ENCODE measurements at places on chromosomes 3 and 15.

DNA sequence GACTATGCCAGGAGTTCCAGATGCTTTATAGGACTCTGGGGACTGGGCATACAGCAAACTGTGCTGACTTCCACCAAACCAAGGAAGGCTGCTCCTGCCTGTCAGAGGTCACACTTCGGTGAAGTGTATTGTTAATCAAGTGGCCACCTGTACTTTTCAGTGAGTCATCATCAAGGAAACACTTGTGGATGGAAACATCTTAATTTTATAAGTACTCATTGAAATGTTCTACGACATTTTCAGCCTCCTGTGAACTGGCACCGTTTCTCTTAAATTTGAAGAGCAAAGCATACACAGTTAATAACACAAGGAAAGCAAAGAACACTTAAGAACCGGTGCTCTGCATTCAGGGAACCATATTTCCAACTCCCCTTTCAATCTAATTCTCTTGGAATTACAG, 801.7 kb upstream of the DPPA4 start:
- no peak for DNase-seq

GRCh38 chr15:33243869-33244268, 49.4 kb upstream of the FMN1 start:
- no peak for DNase-seq

GRCh38 chr3:123046262-123047061, 18.9 kb upstream of the SEMA5B start:
- no peak for DNase-seq

- DNase-seq: no peak
Observed at GRCh38 chr15:84937144-84937543, 44.5 kb upstream of the PDE8A start.

- no peak for DNase-seq
Observed at GRCh38 chr3:2770451-2770850, 339.7 kb downstream of the IL5RA start.

DNA sequence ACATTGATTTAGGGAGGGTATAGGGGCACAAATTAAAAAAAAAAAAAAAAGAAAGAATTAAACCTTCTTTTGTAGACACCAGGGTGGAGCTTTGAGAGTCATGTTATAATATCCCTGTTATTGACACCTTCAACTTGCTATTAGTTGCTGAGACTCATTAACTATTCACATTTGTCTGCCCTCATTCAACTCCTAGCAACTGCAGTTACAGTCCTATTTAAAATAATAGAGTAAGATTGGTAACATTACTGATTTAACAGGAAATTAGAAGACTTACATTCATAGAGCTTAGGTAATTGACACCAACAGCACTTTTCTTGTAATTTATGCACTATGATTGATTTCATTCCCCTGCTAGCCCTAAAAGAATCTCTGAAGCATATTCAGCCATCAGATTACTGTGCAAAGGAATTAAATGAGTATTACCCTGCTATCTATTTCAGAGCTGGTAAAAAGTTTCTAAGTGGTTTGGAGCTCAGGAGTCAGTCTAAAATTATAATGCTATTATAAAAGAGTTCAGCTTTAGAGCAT, 148.8 kb upstream of the TBL1XR1 start:
- no peak for DNase-seq

GRCh38 chr15:89119489-89120478, 31.5 kb downstream of the ABHD2 start:
- DNase-seq: no peak

GRCh38 chr3:45858809-45859543, 17.1 kb upstream of the LZTFL1 start:
- no peak for DNase-seq

DNA sequence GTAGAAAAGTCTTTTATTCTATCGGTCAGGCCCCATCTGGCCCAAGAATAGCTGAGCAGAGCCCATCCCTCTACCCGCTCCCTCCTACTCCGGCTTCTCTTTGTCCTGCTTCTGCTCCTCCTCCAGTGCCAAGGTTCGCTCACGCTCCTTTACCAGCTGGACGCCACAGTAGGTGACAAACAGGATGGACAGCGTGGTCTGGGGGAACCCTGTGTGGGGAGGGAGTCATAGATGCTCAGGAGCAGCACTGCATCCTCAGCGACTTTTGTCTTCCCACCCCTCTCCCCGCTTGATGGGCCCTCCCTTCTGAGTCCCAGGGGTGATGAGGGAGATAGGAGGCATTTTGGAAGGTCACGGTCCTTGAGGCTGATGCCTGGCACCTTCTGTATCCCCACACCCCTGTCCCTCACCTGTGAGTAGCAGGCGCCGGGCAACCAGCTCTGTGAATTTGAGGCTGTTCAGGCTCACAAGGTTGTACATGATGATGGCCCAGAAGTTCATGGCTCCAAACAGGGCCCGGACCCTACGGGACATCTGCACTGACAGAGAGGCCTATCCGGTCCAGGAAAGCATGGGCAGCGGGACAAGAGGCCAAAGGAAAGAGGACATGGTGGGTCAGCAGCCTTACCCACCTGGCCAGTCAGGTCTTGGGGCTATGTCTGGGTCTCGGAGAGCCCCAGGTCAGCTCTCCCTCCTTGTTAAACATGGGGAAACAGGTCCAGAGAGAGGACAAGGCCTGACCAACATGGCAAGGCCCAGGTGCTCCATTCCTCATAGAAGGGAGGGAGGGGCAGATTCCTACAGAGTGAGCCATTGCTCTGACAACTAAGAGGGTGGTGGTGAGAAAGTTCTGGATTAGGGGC, 7.6 kb downstream of the KLHL40 start:
- no peak for DNase-seq

- no peak for DNase-seq
Observed at GRCh38 chr3:111087924-111088469, 16.4 kb downstream of the NECTIN3 start.

All from coronary artery (tissue), 2 donors.